Muscle of back (tissue), 13 donors: ENCODE measurements at places on chromosomes 6 and 20. TPM values are rescaled to one million over a fixed set of nuclear protein-coding genes. Genes with fewer than 3 reads are reported as not detected.

- DNase-seq = no peak
Measured at GRCh38 chr6:108686896-108687295, 126.2 kb downstream of the FOXO3 start.

- DNase-seq = peak; percentile 10
Measured at GRCh38 chr6:6085928-6086668, 79.4 kb upstream of the NRN1 start.

PCMT1 gene
- polyA plus RNA-seq = 67.4 TPM

- no peak for DNase-seq
Measured at GRCh38 chr20:63178446-63178820, 37.5 kb downstream of the YTHDF1 start.

- no peak for DNase-seq
Measured at GRCh38 chr20:33054791-33055190, 1.1 kb downstream of the BPIFB3 start.

DNA sequence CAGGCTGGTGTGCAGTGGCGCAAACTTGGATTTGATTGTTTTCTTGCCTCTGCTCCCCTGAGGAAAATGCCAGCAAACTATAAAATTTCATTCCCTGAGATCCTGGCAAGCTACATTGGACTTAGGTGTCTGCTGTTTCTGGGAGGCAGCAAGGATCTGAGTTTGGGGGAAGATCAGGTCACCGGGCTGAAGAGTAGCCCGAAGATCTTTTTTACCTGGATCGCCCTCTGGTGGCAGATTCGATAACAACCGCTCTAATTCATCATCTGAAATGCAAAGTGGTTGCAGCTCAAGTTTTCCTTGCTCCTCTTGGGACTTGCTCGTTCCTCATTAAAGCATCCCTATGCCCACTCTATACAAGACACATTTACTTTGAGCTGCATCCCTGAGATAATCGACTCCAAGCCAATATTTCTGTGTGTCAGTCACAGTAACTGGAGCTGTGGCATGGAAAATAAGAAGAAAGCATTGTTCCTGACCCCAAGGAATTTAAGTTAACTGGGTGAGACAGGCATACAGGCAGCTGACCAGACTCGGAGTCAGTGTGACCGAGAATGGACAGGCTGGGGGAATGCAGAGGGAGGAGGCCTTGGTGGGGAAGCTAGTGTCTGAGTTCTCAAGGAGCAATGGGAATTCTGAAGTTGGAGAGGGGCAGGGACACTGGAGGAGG is 131.8 kb upstream of the PROKR2 start:
- DNase-seq = peak; percentile 8

DNA sequence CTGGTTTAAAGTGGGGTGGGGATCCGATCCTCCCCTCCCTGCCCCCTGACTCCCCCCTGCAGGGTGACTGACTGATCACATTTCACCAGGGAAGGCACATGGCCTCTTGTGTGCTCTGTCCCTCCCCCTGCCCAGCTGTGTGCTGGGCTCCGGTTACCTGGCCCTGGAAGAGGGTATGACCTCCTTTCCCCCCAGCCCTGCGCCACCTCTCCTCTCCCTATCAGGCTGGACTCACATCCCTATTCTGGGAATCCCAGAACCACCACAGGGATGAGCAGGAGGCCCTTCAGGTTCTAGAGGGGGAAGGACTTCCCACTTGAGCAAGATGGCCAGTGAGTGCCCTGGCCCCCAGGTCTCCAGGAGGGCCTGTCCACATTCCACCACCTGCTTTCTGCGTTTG is 2.1 kb upstream of the IP6K3 start:
- no peak for DNase-seq

DNA sequence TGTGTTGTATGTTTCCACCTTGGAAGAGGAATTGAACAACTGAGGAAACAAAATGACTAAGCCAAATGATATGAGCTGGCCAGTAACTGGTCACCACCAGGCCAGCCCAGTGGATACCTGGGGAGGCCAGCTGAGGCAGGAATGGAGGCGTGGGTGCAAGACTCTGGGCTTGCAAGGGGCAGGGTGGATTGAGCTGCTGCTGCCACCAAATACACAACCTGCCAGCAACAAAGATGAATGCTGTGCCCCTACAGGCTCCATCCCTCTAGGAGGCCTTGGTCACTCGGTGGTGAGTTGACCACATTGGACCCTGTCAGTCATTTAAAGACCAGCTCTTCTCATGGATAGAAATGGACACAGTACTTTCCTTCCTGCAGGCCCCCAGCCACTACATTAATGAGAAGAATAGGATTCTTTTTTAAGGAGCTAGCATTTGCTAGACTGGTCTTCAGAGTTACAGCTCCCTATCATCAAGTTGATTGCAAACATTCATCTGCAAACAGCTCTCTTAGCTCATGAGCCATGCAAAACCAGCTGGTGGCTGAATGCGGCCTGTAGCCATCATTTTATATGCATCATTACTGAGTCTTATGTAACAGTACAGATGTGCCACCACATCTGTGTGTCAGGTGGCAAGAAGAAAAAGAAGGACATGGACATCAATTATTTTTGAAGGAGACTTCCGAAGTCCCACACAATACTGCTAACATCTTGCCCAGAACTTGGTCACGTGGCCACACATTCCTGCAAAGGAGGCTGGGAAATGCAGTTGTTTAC is 26.3 kb upstream of the SLC22A3 start:
- no peak for DNase-seq

ARFGEF3 gene
- 1.5 TPM for polyA plus RNA-seq

EPPIN gene
- not detected for polyA plus RNA-seq

DNA sequence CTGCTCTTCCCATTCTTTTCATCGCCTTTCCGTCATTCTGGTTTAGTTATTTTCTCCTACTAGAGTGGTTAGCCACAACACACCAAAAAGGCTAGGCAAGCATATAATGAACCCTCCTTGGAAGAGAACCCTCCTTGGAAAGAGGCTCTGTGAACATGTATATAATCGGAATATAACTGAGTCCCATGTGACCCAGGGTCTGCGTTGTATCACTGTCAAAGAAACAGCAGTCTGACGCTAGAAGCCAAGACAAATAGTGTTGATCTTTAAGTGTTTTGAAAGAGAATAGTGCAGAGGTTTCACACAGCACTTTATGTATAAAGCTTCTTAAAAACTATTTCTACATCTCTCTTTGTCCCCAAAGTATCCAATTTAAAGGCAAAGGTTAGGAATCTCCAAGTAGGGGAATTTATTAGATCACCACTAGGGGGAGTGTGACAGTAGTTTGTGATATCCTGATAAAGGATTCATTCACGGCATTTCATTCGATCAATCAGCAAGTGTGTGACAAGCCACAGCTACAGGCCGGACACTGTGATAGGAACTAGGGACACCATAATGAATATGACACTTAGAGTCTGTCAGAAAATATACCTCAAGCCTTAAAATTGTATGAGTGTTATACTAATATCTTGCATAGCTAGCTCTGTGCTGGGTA is 395.3 kb downstream of the CD109 start:
- peak; percentile 70 for DNase-seq

DNA sequence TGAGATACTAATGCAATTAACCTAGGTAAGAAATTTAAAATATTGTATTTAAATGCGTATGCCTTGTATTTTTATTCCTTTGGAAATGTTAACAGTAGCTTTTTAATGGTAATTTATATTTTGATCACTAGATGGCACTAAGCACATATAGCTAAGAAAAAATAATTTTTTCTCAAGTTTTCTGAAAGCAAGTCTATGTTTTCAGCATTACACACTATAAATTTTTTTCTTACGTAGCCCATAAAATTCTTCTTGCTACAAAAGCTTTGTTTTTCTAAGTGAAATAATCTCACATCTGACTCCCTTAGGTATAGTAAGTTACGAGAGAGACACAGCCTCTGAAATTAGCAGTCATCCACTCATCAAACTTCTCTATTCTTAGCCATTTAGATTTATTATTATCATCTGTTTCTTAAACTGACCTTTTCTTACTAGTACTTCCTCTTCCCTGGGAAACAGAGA is 35.7 kb downstream of the TSPYL4 start:
- DNase-seq = no peak

DNA sequence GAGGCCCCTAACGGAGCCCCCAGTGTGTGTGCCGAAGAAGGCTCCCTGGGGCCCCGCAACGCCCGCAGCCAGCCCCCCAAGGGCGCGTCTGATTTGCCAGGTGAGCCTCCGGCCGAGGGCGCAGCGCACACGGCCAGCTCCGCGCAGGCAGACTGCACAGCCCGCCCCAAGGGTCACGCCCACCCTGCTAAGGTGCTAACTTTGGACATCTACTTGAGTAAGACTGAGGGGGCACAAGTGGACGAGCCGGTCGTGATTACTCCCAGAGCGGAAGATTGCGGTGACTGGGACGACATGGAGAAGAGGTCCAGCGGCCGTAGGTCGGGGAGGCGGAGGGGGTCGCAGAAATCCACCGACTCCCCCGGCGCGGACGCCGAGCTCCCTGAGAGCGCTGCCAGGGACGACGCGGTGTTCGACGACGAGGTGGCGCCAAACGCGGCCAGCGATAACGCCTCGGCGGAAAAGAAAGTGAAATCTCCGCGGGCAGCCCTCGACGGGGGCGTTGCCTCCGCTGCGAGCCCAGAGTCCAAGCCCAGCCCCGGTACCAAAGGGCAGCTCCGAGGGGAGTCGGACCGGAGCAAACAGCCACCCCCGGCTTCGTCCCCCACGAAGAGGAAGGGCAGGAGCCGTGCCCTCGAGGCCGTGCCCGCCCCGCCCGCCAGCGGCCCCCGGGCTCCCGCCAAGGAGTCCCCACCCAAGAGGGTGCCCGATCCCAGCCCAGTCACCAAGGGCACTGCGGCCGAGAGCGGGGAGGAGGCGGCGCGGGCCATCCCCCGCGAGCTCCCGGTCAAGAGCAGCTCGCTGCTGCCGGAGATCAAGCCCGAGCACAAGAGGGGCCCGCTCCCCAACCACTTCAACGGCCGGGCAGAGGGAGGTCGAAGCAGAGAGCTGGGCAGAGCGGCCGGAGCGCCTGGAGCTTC is 117.0 kb downstream of the RTN4IP1 start:
- peak; percentile 59 for DNase-seq

- DNase-seq = no peak
Measured at GRCh38 chr6:169985121-169986015, 233.9 kb downstream of the ERMARD start.

DNA sequence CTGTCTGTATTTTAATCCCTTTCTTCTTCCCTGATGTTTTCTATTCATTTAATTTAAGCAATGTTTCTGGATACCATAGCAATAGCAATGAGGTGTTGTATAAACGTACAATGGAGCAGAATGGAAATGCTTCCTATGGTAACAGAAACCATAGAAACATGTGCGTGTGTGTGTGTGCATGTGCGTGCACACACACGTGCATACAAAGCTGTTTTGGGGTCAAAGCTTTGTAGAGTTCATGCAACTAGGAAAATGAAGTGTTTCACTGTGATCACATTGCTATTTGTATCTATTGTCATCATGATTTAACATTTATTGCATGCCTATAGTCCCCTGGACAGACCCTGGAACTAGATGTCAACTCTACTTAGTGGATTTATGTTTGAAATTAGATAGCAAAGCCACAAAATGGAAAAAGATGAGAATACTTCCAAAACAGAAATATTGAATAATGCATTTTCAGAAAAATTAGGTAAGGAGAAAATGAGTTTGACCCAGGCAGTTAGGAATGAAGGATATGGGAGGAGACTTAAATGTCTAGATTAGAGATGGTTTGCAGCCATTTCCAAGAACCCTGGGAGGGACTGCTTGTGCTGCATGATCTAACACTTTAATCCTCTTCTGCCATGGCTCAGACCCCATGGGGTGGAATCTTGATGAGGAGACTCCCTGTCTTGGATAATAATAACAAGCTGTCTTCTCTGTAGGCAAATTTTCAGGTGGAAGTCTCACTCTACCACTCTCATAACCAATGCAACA is 124.4 kb downstream of the TRMT11 start:
- DNase-seq = peak; percentile 53

DNA sequence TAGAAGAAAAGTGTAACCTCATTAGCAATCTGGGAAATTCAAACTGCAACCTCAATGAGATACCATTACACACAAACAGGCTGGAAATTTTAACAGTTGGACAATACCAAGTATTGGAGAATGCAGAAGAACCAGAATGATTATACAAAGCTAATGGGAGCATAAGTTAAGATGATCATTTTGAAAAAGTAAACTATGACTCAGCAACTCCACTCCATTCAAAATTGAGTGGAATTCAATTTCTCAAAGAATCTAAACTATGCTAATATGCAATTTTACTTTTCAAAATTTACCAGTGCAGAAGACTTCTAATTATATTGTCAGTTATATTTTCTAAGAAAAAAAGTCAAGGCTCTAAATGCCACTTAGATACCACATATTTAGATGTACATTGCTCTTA is 17.2 kb downstream of the GPLD1 start:
- DNase-seq = no peak

PPP1R3G gene
- 1.3 TPM for polyA plus RNA-seq

MMP24 gene
- polyA plus RNA-seq = 0.54 TPM

HEY2 gene
- polyA plus RNA-seq = 12.7 TPM

GRCh38 chr6:118639054-118639964 is 12.1 kb downstream of the CEP85L start:
- no peak for DNase-seq

GRCh38 chr6:127115084-127115655 is 3.3 kb upstream of the RSPO3 start:
- peak; percentile 64 for DNase-seq

ZNF165 gene
- polyA plus RNA-seq = 1.1 TPM

- no peak for DNase-seq
Measured at GRCh38 chr20:48585061-48585870, 242.5 kb downstream of the PREX1 start.

WASF1 gene
- polyA plus RNA-seq = 9.4 TPM

DNA sequence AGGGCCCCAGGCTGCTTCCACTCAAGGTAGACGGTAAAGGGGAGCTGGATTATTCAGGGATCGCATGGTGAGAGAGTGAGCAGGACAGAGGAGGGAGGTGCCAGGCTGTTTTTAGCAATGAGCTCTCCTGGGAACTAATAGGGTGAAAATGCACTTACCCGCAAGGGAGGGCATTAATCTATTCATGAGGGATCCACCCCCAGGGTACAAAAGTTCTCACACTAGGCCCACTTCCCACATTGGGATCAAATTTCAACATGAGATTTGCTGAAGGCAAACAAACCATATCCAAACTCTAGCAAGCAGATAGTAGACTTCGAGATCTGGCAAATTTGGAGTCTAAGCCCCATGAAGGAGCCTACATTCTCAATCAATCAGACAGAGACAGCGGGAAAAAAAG is 408.6 kb downstream of the RNF144B start:
- no peak for DNase-seq

- no peak for DNase-seq
Measured at GRCh38 chr6:150680510-150680909, 80.8 kb downstream of the PLEKHG1 start.

GRCh38 chr6:150263765-150264404 is 104.9 kb upstream of the IYD start:
- no peak for DNase-seq

LRRC73 gene
- 0.14 TPM for polyA plus RNA-seq

- no peak for DNase-seq
Measured at GRCh38 chr6:127111526-127111925, 6.9 kb upstream of the RSPO3 start.

KLC4 gene
- polyA plus RNA-seq = 18.5 TPM

- no peak for DNase-seq
Measured at GRCh38 chr6:121660277-121660676, 224.8 kb downstream of the GJA1 start.

DNA sequence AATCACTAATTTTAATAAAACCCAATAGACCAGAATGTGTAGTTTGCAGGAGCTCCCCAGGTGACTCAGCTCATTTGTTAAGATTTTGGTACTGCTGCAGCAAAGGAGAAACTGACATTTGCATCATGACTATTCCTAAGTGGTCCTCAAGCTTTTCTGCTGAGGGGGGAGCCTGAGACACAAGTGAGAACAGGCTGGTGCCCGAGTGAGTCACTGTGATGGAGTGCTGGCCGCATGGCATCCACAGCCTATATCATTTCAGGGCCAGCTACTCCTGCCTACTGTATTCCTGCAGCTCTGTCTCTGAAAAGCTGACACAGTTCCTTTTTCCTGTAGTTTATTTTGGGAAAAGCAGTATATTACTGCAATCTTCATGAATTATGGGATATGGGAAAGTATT is 113.7 kb upstream of the ENPP5 start:
- no peak for DNase-seq
